Left ventricle myocardium inferior (tissue), 1 donor: ENCODE measurements at places on chromosomes 2 and 18. TPM values are rescaled to one million over a fixed set of nuclear protein-coding genes. Genes with fewer than 3 reads are reported as not detected.

The UGT1A8 gene
- total RNA-seq, result not detected

GRCh38 chr2:136359121-136359965, 241.4 kb upstream of the CXCR4 start:
- H3K4me3 ChIP-seq, result no peak overlapping the region
- no peak overlapping the region for H3K27ac ChIP-seq
- H3K36me3 ChIP-seq, result no peaks in the 10 kb centered on the region
- H3K27me3 ChIP-seq, result no peaks in the 10 kb centered on the region
- peaks cover 3% of the 10 kb centered on the region for H3K4me1 ChIP-seq
- DNase-seq, result no peak

The ARHGAP25 gene
- total RNA-seq, result 5.3 TPM

DNA sequence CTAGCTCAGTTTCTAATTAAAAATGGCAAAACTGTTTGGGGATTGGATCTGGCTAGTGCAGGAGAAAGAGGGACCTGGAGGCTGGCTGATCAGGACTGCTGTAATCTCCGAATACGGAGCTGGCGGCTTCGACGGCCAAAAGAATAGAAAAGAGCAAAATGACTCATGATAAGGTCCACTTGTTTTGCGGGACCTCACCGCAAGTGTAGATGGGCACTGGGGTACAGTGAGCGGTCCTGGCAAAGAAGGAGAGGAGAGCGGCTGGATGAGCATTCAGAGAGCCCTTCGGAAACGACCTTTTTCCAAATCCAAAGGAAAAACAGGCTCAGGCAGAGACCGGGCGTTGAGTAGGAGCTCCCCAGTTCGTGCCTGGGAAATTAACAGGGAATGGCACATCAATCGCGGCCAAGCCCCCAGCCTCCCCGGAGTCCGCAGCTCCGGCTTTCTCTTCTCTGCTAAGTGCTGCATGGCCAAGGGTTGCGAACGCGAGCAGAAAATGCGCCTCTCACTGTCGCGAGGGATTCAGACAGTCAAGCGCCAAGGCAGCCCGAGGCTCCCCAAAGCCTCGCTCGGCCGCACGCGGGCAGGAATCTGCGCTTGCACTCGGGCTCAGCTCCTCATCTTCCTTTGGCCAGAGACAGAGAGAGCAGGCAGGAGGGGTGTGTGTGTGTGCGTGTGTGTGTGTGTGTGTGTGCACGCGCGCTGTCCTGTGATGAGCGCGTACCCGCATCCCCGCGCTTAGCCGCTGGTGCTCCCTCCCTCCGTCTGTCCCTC, 1.8 kb downstream of the DCC start:
- H3K27ac ChIP-seq, result no peak overlapping the region
- peak overlapping the region; percentile 17 for H3K4me3 ChIP-seq
- H3K36me3 ChIP-seq, result no peaks in the 10 kb centered on the region
- H3K4me1 ChIP-seq, result peaks cover 4% of the 10 kb centered on the region

GRCh38 chr2:203407496-203407895, 79.3 kb downstream of the ABI2 start:
- H3K4me1 ChIP-seq, result peaks cover 22% of the 10 kb centered on the region
- H3K27me3 ChIP-seq, result no peaks in the 10 kb centered on the region
- no peak for DNase-seq
- H3K36me3 ChIP-seq, result peaks cover 71% of the 10 kb centered on the region
- H3K4me3 ChIP-seq, result no peak overlapping the region

DNA sequence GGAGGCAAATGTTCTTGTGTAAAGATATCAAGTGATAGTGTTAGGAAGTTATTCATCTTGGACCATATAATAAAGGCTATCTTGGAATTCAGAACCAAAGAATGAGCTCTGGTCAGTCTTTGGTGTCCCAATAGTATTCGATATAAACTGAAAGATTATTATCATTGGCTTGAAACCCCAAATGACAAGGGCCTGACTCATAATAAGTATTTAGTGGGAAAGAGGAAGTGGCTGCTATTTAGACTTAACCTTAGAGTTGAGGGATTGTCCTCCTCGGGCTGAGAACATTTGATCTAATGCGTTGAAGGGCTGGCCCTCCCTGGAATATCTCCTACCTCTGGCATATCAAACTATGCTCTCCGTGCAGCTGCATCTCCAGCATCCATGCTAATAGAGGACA, 67.5 kb downstream of the CDH20 start:
- H3K4me3 ChIP-seq, result no peak overlapping the region
- no peaks in the 10 kb centered on the region for H3K4me1 ChIP-seq
- H3K27ac ChIP-seq, result no peak overlapping the region
- no peaks in the 10 kb centered on the region for H3K27me3 ChIP-seq
- H3K36me3 ChIP-seq, result no peaks in the 10 kb centered on the region

GRCh38 chr18:56146565-56146964, 491.8 kb downstream of the TXNL1 start:
- no peaks in the 10 kb centered on the region for H3K4me1 ChIP-seq
- H3K27me3 ChIP-seq, result no peaks in the 10 kb centered on the region
- no peaks in the 10 kb centered on the region for H3K36me3 ChIP-seq

The SP9 gene
- not detected for total RNA-seq

- H3K36me3 ChIP-seq, result no peaks in the 10 kb centered on the region
- peaks cover 3% of the 10 kb centered on the region for H3K4me1 ChIP-seq
- DNase-seq, result no peak
- H3K4me3 ChIP-seq, result peak overlapping the region; percentile 63
- H3K27ac ChIP-seq, result peak overlapping the region; percentile 73
Measured at GRCh38 chr2:187445051-187445450, 3.0 kb downstream of the CALCRL start.

The OXER1 gene
- 0.36 TPM for total RNA-seq

- no peak overlapping the region for H3K27ac ChIP-seq
- H3K4me1 ChIP-seq, result no peaks in the 10 kb centered on the region
- H3K36me3 ChIP-seq, result no peaks in the 10 kb centered on the region
- no peak overlapping the region for H3K4me3 ChIP-seq
- H3K27me3 ChIP-seq, result peaks cover 51% of the 10 kb centered on the region
- DNase-seq, result no peak
Measured at GRCh38 chr2:129796225-129796624, 183.2 kb upstream of the RAB6C start.

GRCh38 chr2:81250270-81250669, 945.7 kb upstream of the LRRTM1 start:
- no peak for DNase-seq
- no peaks in the 10 kb centered on the region for H3K36me3 ChIP-seq
- no peak overlapping the region for H3K27ac ChIP-seq

The MARCHF4 gene
- 0.08 TPM for total RNA-seq

GRCh38 chr2:219792446-219792845, 165.0 kb downstream of the SLC4A3 start:
- DNase-seq, result no peak
- H3K4me1 ChIP-seq, result no peaks in the 10 kb centered on the region
- no peak overlapping the region for H3K4me3 ChIP-seq
- H3K27me3 ChIP-seq, result no peaks in the 10 kb centered on the region
- no peak overlapping the region for H3K27ac ChIP-seq

The MDH1B gene
- 0.69 TPM for total RNA-seq

The ITGB6 gene
- total RNA-seq, result 0.99 TPM

GRCh38 chr2:213219816-213220215, 64.4 kb upstream of the SPAG16 start:
- H3K4me3 ChIP-seq, result no peak overlapping the region
- no peak overlapping the region for H3K27ac ChIP-seq
- H3K36me3 ChIP-seq, result no peaks in the 10 kb centered on the region
- H3K4me1 ChIP-seq, result no peaks in the 10 kb centered on the region
- H3K27me3 ChIP-seq, result peaks cover 5% of the 10 kb centered on the region
- DNase-seq, result no peak

DNA sequence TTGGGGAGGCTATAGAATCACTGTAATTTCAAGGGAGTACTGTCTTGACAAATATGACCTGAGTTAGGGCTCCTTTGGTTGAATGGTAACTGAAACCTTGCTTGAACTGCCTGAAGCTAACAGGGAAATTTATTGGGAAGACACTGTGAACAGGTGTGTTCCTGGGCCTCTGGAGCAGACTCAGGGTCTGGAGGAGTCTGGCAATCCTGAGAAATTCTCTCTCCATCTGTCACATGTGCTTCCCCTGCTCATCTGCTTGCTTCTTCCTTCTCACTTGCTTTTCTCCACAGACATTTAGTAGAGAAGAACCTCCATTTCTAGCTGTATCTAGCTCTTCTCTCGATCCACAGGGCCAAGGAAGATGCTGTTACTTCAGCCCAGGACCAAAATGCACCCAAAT, 476.5 kb downstream of the LRP1B start:
- no peak overlapping the region for H3K27ac ChIP-seq
- no peaks in the 10 kb centered on the region for H3K36me3 ChIP-seq
- H3K27me3 ChIP-seq, result peaks cover 20% of the 10 kb centered on the region
- DNase-seq, result no peak
- no peaks in the 10 kb centered on the region for H3K4me1 ChIP-seq

- H3K4me3 ChIP-seq, result no peak overlapping the region
- peak overlapping the region; percentile 93 for H3K27ac ChIP-seq
- H3K27me3 ChIP-seq, result no peaks in the 10 kb centered on the region
Measured at GRCh38 chr2:47073641-47074040, 81.5 kb downstream of the STPG4 start.

DNA sequence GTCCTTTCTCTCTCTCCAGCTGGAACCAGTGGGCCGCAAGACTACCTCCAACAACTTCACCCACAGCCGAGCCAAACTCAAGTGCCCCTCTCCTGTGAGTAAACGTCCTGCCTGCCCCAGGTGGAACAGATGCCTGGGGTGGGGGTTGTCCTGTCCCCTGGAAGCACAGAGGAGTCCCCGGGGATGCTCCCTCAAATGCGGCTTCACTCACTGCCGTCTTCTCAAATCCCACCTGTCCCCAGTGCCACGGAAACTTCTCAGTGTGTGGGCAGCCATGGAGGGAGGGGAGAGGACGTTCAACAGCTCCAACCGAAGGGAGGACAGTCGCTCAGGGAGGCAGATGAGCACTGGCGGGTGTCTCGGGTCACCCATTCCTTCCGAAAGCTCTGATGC, 110.7 kb upstream of the PPP1CB start:
- no peak for DNase-seq
- peaks cover 33% of the 10 kb centered on the region for H3K4me1 ChIP-seq

DNA sequence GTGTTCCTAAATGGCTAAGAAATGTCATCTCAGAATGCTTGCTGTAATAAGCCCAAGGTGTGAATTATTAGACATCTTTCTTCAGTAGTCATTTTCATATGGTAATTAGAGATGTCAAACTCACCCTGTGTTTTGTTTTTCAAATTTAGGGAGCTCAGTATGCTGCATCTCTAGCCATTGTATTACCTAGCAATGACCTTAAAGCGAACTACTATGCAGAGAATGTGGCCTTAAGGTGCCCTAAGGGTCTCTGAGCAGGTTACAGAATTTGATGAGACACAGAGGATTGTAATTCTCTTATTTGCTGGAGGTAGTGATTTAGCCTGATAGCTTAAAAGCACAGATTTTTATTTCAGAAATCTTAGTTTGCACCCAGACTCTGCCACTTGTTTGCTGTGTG, 1052.6 kb upstream of the DDX18 start:
- H3K36me3 ChIP-seq, result no peaks in the 10 kb centered on the region
- H3K27me3 ChIP-seq, result no peaks in the 10 kb centered on the region

GRCh38 chr2:135876066-135876711, at the start of gene MCM6:
TSS of gene MCM6 (minus strand) at chr2:135876443. CDS start at chr2:135876365, 78 bp downstream.
- no peaks in the 10 kb centered on the region for H3K27me3 ChIP-seq
- H3K36me3 ChIP-seq, result peaks cover 1% of the 10 kb centered on the region

GRCh38 chr2:101899265-101899664, 92.5 kb upstream of the IL1R2 start:
- no peak for DNase-seq
- H3K27ac ChIP-seq, result no peak overlapping the region
- peaks cover 8% of the 10 kb centered on the region for H3K4me1 ChIP-seq
- H3K27me3 ChIP-seq, result peaks cover 6% of the 10 kb centered on the region

The RSAD2 gene
- total RNA-seq, result 2.4 TPM

The NT5C1B gene
- total RNA-seq, result not detected

- no peak overlapping the region for H3K27ac ChIP-seq
- DNase-seq, result no peak
- H3K36me3 ChIP-seq, result no peaks in the 10 kb centered on the region
Measured at GRCh38 chr2:65501836-65502235, 69.4 kb upstream of the SPRED2 start.
